ENCODE measurements at places on chromosomes 3 and 15. TPM values are rescaled to one million over a fixed set of nuclear protein-coding genes. Genes with fewer than 3 reads are reported as not detected.

Gene PLAAT1
- polyA plus RNA-seq, result 23.7 TPM

Gene EXD1
- polyA plus RNA-seq, result not detected

Gene PLCB2
- 7.5 TPM for polyA plus RNA-seq

Gene CYP8B1
- polyA plus RNA-seq, result not detected

Gene LRRC34
- 2.3 TPM for polyA plus RNA-seq

Gene FGF12
- polyA plus RNA-seq, result 1.8 TPM

Gene BTLA
- 0.22 TPM for polyA plus RNA-seq

Gene CAPN3
- polyA plus RNA-seq, result 558 TPM

Gene SNAP23
- polyA plus RNA-seq, result 96.8 TPM

Gene SLC12A1
- polyA plus RNA-seq, result 0.44 TPM

Gene SLC27A2
- 0.18 TPM for polyA plus RNA-seq

Gene TARS3
- 19.9 TPM for polyA plus RNA-seq

Measured in muscle of arm (tissue), 14 donors.